ENCODE measurements at places on chromosomes 12 and 14.
A peak's percentile ranks its signal among the peaks of the same experiment; 100 is the strongest.

GRCh38 chr12:21001778-21002177 is 129.2 kb upstream of the SLCO1B1 start:
- DNase-seq = no peak

DNA sequence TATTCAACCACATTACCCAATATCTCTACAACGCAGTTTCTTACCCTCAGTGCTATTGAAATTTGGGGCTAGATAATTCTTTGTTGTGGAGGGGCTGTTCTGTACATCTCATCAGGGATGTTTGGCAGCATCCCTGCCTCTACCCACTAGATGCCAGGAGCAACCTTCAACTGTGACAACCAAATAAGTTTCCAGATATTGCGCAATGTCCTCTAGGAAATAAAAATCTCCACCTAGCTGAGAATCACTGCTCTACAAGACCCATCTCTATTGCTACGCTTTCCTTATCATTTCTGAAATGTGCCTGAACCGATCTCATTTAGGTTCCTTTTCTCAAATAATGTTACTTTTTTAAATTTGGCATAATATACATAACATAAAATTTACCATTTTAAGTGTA is 155.2 kb upstream of the G2E3 start:
- DNase-seq = no peak

GRCh38 chr12:39935839-39936238 is 170.0 kb downstream of the SLC2A13 start:
- DNase-seq = no peak

GRCh38 chr14:89205137-89205740 is 211.8 kb downstream of the FOXN3 start:
- no peak for DNase-seq

GRCh38 chr14:80987235-80988032 is 32.0 kb downstream of the TSHR start:
- peak; percentile 72 for DNase-seq

- DNase-seq = no peak
Measured at GRCh38 chr12:114499338-114499737, 93.4 kb upstream of the TBX5 start.

DNA sequence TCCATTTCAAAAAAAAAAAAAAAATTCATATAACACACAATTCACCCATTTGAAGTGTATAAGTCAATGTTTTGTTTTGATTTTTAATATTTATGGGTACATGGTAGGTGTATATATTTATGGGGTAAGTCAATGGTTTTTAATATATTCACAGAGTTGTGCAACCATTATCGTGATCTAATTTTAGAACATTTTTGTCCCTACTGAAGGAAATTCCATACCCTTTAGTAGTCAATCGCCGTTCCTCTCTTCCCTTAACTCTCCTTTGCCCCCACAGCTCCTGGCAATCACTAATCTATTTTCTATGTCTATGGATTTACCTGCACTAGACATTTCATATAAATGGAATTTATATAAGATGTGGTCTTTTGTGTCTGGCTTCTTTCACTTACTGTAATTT is 92.8 kb downstream of the TRAFD1 start:
- DNase-seq = no peak

DNA sequence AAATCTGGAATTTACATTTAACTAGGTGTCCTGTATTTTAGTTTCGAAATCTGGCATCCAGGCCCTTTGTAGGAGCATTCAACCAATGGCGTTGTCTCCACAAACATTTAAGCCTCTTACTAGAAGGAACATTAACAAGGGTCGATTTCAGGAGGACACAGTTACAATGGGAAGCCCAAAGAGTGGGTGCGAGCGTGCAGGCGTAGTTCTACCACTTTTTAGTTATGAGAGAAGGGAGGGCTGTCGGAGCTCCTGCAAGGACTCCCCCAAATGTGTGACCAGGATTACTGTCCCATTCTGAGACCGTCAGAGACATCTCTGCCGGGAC is 365 bp upstream of the ABHD4 start:
- DNase-seq = no peak

- no peak for DNase-seq
Measured at GRCh38 chr14:89813617-89814031, 140.9 kb downstream of the EFCAB11 start.

GRCh38 chr12:91824991-91825390 is 320.7 kb downstream of the BTG1 start:
- DNase-seq = no peak

DNA sequence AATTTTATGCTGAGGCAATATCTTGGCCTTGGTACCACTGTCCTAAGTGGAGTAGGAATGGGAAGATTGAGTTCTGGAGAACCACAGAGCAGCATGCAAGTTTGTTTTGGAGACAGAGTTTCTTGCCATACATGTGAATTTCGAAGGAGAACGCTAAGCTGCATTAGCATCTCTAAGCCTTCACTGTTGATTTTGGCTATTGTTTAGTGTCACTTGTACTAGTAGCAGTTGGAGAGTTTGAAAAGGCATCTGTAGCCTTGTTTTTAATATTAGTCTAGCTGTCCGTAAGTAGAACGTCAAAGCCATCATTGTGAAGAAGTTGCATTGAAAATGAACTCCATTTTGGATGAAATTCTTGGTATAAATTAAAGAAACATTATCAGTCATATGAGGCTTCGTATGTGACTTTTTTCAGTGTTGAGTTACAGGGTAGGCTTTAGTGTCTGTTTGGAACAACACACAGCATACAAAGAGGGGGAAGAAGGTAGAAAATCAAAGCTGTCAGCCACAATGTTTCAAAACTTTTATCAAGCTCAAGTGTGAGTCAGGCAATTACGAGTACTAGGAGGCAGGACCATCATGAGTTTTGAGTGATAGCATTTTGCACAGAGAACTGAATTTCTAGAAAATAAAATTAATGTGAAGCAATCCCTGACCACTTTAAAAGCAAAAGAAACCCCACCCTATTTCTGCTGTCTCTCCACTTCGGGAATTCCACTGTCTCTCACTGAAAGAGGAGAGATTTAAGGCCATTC is 70.2 kb upstream of the NAV3 start:
- no peak for DNase-seq

GRCh38 chr12:20646239-20646827 is 48.8 kb upstream of the SLCO1C1 start:
- DNase-seq = peak; percentile 14

DNA sequence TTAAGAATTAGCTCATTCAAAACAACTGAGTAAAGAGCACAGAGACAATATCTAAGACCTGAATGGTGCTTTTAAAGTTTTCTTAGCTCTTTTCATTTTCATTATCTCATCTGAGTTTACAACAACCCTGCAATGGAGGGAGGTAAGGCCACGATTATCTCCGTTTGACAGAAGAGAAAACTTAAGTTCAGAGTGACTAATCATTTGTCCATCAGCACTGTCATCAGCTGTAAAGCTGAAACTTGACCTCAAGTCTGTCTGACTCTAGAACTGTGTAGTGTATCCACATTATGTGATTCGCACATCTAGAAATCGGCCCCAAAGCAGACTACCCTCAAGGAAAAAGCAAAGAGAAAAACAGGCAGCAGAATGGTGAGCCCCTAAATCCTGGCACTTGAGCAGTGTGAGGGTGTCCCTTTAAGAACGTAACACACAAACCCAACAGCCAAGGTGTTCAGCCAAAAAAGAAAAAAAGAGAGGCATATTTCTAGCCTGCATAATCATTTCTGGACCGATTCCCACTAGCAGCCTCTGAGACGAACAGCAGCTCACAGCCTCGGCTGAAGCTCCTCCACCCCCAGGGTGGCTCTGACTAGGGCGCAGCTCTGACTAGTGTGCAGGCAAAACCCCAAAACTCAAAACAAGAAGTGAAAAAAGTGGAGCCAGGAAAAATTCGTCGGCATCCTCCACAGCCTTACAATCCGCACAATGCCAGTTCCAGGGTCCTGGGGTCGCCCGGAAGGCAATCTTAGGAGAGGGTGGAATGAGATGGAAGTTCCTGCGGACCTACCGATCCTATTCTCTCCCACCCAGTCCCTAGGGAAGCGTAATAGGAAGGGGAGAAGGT is 1.6 kb downstream of the STXBP6 start:
- DNase-seq = no peak

- no peak for DNase-seq
Measured at GRCh38 chr12:32183650-32184049, 77.0 kb downstream of the BICD1 start.

GRCh38 chr12:99605-100004 is 33.0 kb downstream of the IQSEC3 start:
- DNase-seq = no peak

GRCh38 chr14:56487761-56488160 is 91.8 kb upstream of the TMEM260 start:
- no peak for DNase-seq

GRCh38 chr14:101525640-101526527 is 35.4 kb upstream of the DIO3 start:
- DNase-seq = no peak

DNA sequence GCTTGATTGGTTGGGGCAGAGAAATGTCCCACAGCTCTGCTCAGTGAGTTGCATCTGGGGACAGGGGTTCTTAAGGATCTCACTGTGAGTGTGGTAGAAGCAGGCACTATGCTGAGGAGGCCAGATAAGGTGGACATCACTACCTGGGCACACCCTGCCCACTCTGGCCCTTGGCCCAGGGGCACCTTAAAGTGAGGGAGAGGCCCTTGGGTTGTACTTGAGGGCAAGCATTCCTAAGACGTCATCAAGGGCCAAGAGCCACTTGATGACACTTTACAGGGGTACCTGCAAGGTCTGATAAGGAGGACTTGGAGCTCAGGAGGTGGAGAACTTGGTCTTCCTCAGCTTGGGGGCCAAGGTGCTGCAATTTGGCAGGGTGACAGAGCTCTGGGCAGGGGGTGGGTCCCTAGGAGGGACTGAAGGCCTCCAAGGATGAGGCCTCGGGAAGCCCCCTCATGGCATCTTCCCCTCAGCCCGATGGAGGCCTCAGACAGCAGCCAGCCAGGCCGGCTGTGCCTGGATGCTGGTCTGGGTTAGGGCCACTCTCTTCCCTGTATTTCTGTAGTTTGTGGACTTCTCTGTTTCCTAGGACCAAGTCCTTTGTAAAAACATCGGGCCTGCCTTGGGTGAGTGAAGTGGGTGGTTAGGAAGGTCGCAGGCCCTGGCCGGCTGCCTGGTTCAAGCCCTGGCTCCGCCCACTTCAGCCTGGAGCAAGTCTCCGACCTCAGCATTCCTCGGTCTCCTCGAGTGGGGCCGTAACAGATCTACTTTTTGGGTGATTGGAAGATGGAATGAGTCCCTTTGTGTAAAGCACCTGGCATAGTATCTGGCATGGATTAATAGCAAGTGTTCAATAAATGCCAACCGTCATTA is 24.8 kb downstream of the GPR68 start:
- DNase-seq = no peak

- DNase-seq = no peak
Measured at GRCh38 chr14:67358924-67359774, 455 bp downstream of the ATP6V1D start.

GRCh38 chr14:106051796-106052195 is 525.4 kb downstream of the TMEM121 start:
- DNase-seq = no peak

GRCh38 chr14:96626916-96627315 is 124.7 kb downstream of the PAPOLA start:
- no peak for DNase-seq

DNA sequence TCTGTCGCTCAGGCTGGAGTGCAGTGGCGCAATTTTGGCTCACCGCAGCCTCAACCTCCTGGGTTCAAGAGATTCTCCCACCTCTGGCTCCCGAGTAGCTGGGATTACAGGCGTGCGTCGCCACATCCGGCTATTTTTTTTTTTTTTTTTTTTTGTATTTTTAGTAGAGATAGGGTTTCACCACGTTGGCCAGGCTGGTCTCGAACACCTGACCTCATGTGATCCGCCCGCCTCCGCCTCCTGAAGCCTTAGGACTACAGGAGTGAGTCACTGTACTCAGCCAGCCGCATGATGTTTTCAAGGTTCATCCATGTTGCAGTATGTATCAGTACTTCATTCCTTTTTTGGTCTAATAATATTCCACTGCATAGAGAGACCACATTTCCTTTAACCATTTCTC is 2.4 kb upstream of the RNF34 start:
- DNase-seq = no peak

DNA sequence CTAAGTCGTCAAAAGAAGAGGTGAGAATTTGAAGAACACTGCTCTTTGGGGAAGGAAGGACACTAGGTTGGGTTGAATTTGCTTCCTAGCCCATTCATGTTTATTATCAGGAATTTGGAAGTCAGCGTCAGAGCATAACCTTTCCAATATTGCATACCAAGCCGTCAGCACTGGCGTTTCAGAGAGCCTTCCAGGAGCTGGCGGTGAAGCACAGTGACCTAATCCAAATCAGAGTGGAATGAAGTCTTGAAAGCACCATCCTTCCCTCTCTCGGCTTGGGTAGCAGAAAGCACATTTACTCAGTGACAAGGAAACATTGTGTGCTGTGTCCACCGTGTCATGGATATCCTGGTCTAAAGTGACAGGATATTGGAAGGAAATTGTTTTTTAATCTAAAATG is 240.3 kb upstream of the PELI2 start:
- no peak for DNase-seq

DNA sequence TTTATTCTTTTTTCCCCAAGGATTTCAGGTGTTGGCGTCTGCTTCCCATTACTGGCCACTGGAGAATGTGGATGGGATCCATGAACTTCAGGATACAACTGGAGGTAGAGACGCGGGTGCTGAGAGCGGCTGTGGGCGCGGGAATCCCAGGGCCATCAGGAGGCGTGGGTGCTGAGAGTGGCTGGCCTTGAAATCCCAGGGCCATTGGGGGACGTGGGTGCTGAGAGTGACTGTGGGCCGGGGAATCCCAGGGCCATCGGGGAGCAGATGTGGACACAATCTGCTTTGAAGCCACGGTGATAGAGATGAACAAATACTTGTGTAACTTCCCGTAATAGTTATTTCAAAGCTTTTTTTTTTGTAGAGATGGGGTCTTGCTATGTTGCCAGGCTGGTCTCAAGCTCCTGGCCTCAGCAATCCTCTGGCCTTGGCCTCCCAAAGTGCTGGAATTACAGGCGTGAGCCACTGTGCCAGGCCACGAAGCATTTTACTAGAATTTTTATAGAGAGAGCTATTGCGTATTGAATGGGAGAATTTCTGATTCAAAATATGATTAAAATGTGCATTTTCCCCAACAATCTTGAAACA is 12.8 kb downstream of the ADGRD1 start:
- no peak for DNase-seq
